Activated CD4-positive, alpha-beta T cell treated with anti-CD3 and anti-CD28 coated beads, Interleukin-2, amount 50 U/mL, for 1 hour (primary cell): ENCODE measurements at places on chromosomes 3 and 15.

DNA sequence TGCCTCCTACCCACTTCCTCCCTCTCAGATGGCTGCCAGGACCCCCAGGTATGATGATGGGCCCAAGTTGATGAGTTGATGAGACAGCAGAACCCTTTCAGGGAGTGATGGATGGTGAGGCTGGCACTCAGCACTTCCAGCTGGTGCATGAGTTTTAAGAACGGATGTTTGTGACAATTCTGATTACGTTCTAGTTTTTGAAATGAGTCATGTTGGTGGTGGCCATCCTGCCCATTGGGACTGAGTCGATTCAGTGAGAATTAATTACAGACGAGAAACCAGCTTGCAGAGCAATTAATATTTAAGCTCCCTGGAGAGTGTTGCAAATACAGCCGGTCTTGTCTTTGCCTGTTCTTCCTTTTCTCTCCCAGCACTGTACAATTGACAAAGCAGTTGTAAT is 56.9 kb upstream of the NR2C2 start:
- no peak for DNase-seq

DNA sequence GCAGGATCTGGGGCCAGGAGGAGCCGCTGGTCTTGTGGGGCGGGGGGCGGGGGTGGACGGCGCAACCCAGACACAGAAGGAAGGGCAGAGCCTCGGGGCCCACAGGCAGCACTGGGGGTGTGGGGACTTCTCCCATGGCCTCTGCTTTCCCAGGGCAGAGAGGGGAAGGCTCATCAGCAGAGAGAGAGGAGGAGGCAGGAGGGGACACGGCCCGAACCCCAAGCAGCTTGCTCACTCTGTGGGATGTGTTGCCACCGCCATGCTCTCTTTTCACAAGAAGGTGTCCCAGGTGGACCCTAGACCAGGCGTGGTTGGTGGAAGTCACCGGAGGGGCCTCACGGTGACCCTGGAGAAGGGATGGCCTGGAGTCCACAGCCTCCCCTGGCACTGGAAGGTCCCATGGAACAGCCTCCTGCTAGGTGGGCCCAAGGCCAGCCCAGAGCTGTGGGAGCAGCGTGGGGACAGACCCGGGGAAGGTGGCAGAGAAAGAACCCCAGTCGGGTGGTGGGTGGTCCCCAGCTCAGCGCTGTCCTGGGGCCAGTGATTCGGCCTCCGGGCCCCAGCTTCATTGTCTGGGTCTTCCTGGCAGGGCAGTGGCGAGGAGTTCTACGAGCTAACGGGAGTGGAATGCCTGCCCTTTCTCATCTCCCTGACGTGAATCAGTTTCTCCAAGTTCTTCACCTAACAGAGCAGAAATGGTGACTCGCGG is 46.8 kb upstream of the PCSK6 start:
- DNase-seq: no peak

GRCh38 chr15:90986790-90987507 is 7.4 kb downstream of the PRC1 start:
- DNase-seq: no peak

- DNase-seq: no peak
Measured at GRCh38 chr3:71102111-71102983, 481.2 kb downstream of the FOXP1 start.

DNA sequence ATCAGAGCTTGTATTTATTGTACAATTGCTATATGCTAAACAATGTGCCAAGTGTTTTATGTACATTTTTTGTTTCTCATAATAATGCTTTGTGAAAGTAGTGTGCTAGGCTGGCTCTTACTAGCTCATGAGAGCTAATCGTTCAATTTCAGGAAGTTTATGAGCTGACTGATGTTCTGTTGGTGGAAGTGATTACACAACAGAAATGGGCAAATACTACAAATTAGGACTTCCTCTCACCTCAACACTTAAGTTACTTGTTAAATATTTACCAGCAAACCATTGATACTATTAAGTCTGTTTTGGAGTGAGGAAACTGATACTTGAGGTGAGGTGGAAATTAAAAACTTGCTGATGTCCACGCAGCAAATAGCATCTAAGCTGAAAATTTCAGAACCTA is 32.3 kb downstream of the SLC9C1 start:
- DNase-seq: no peak

DNA sequence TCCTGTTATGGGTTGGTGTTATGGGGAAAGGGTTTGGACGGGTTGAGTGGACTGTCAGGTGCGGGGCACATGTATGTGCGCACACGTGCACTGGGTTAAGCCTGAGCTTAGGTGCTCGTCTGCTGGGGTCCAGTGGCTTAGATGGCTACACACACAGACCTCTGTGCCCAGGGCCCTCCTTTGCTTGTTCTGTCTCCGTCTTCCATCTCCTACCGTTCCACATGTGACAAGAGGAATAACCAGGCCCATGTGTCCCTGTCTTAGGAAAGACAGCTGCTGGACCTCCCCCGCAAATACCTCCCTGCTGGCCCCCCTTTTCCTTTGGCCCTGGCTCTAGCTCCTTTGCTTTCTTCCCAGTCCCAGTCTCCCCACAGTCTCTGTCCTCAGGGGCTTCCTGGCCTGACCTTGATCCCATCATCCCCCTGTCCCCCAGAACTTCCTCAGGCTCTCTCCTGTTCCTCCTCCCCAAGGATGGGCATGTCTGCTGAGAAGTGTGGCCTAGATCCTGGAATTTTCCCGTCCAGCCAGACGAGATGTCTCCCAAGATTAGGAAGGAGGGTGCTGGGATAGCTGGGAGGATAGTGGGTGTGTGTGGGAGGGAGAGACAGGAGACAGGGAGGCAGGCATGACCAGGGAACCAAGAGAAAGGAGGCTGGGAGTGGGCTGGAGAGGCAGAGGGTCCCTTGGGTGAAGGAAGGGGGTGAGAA is 797 bp upstream of the THPO start:
- no peak for DNase-seq

GRCh38 chr3:11591391-11592282 is 52.1 kb downstream of the VGLL4 start:
- no peak for DNase-seq

DNA sequence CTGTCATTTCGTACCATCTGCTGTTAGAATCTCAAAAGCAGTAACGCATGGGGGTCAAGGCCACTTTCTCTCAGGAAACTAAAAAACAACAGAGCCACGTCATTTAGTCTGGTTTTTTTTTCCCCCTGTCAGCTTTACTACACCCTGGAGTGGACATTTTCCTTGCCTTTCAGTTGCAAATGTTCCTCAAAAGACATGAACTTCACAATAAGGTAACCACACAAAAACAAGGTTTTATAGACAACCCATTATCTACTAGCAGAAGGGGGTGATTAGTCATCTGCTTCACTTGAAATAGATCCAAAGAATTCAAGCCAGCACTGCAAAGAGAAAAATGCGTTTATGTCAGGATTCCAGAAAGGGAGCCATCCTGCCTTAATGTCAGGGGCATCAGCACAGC is 171.8 kb upstream of the CDIN1 start:
- DNase-seq: no peak

- no peak for DNase-seq
Measured at GRCh38 chr15:37733628-37734027, 200.8 kb upstream of the TMCO5A start.

GRCh38 chr3:173719585-173719984 is 322.0 kb downstream of the NLGN1 start:
- no peak for DNase-seq

- no peak for DNase-seq
Measured at GRCh38 chr15:91255670-91256192, 155.7 kb downstream of the SV2B start.

DNA sequence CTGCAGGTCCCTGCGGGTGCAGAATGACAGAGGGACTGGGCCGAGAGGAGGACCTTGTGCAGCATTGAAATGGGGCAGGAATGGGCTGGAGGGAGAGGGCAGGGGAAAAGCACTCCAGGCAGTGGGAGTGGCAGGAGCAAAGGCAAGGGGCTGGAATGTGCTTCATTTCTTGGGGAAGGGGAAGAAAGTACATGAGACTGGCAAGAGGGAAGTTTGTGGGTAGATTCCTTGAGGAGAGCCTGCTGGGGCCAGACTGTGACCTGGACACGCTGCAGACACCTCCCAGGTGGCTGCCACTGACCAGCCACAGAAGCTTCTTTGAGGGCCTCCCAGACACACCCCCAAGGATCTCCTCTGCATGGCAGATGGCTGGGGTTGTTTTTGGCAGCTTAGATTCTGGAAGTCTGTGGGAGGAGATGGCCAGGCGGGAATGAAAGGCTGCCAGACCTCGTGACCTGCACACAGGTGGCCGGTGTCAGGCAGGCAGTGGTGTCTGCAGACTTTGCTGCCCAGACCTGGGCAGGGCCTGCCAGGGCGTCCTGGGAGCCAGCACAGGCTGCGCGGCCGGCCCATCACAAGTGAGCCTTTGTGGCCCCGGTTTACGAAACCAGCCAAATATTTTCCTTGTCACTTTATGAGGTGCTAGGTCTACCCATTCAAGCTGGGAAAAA is 53.1 kb downstream of the SPSB4 start:
- no peak for DNase-seq

DNA sequence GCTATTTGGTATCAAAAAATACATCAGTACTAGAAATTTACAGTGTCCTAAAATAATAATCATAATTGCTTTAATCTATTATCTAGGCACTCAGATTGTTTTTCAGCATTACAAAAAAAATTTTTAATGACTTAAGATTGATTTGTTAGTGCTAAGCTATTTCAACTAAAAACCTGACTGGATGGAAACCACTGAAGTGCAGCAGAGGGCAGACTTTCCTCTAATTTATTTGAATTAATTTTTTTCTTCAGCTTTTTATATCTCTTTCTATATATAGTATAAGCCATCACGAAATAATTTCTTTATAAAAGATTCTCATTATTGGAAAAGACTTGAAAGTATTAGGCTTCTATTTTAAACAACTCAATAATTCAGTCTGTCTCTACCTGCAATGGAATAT is 131.4 kb downstream of the IQCH start:
- DNase-seq: no peak

DNA sequence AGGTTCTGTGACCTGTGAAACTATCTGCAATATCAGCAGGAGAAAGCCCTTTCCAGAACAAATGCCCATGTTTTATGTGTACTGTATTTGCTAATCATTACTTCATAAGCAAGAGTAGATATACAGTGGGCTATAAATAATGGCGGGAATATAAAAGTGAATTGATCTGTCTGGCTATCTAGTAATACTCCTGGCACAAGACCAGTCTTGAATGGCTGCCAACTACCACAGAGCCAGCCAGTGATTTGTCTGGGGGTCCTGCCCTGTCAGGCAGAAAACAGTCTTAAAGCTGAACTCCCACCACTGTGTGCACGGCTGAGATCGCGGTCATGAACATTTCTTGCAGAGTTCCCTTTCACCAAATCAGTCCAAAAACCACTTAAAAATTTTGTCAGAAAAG is 176.3 kb downstream of the MEIS2 start:
- DNase-seq: no peak
